ENCODE measurements at places on chromosomes 4 and X.

DNA sequence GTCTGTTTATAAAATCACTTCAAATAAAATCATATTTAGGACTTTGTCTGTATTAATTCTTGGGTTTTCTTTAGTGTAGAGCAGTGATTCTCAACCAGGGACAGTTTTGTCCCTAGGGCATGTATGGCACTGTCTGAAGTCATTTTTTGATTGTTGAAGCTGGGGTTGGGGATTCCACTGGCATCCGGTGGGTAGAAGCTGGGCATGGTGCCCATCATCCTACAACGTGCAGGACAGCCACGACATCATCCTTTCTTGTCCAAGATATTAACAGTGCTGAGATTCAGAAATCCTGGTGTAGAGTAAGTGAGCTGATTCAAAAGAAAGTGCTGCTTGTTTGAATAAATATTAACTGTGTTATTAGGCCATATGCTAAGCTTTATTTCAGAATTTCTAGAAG is 28.6 kb downstream of the DCLK2 start:
- no peak for DNase-seq

- no peak for DNase-seq
Measured at GRCh38 chr4:148923881-148924280, 481.7 kb upstream of the NR3C2 start.

DNA sequence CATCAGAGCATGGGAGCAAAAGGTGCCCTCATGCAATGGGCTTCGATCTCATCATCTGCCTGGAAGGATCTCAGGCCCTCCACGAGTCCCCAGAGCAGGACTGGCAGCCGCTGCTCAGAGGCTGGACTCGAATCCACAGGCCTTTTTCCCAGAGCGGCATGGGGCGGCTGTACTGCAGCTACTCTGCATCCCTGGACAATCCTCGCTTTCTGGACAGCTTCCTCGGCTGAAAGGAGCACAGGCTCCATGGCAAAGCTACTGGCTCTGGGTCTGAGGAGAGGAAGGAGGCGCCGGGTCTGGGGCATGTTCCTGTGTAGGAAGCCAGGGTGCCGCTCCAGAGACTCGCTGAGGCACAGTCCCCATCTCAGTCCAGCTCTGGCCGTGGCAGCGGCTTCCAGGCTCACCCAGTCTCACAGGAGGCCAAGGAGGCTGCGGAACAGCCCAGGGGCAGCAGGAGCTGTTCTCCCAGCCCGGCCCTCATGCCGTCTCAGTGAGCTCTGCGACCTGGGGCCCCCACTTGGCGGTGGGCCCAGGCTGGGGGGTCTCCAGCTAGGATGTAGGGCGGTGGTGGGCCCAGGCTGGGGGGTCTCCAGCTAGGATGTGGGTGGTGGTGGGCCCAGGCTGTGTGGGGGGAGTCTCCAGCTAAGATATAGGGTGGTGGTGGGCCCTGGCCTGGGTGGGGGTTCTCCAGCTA is 2.7 kb upstream of the SPON2 start:
- no peak for DNase-seq

GRCh38 chr4:38468339-38468866 is 195.6 kb upstream of the KLF3 start:
- no peak for DNase-seq

- DNase-seq: no peak
Measured at GRCh38 chr4:86569103-86569870, 24.8 kb upstream of the PTPN13 start.

- no peak for DNase-seq
Measured at GRCh38 chr4:131304686-131305085, 1844.4 kb upstream of the PCDH10 start.

GRCh38 chr4:140812916-140813315 is 56.7 kb upstream of the TBC1D9 start:
- no peak for DNase-seq

DNA sequence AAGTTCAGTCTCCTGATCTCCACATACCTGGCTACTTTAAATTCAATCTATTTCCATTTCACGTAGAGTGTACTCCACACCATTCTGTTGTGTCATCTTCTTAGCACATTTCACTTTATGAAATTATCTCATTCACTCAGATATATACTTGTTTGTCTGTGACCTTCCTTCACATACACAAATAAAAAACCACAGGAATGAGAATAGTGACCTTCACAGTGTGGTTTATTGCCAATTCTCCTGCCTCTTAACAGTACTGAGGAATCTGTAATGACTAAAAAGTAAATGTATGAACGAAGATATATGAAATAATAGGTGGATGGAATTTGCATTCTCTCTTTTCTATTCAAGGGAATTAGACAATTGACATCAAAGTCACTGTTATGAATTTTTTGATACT is 183.9 kb upstream of the PCDH7 start:
- no peak for DNase-seq

DNA sequence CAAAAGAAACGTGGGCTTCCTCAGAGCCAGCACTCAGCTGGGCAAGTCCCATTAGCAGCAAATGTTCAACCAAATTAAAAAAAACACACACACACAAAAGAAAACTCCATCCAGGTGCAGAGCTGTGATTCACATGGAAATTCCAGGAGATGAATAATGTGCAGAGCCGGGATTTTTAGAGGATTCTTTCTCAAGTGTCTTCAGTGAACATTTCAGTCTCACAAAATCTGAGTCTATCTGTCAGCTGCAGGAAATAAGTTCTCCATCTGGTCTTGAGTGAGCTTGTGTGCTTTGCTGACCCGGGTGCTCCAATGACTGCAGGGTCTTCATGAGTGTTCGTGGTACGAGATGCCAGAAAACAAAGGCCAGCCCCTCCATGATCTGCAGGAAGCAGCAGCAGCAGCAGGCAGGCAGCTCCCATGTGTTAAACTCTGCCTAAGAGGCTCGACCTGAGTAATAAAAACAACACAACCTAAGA is 44.3 kb downstream of the RASGEF1B start:
- DNase-seq: no peak

GRCh38 chr4:16194214-16194613 is 32.1 kb downstream of the TAPT1 start:
- no peak for DNase-seq

DNA sequence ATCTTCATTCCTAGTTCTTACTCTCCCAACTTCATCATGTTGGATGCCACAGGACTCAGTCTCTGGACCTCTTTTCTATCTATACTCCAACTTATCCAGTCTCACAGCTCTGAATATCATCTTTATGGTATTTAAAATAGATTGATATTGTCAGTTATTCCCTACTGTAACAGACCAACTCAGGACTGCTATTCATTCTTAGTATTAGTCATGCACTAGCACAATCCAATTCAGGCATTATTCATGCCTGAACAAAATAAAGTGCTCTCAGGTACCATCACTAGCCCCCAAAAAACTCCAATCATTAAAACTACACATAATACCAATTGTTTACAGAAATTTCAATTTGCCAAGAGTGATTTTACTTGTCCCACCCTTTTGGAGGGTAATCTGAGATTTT is 37.7 kb downstream of the FRYL start:
- DNase-seq: no peak

- DNase-seq: no peak
Measured at GRCh38 chrX:112636288-112636687, 43.5 kb downstream of the LHFPL1 start.

DNA sequence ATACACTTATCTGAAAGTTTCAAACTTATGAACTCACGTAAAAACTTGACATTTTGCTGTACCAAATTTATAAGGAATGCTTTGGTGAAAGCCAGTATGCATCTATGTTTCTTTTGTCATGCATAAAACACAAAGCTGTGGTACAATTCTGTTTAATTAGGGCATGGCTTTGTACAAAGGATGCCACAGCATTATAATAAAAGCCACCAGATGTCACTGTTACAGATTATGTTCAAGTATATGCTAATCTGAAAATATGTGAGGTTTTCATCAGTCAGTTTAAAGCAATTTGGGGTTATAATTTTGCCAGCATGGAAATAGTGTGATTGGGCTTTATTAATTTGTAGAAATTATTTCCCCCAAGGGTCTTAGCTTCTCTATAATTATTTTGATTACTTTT is 69.0 kb downstream of the ATOH1 start:
- DNase-seq: peak; percentile 26

DNA sequence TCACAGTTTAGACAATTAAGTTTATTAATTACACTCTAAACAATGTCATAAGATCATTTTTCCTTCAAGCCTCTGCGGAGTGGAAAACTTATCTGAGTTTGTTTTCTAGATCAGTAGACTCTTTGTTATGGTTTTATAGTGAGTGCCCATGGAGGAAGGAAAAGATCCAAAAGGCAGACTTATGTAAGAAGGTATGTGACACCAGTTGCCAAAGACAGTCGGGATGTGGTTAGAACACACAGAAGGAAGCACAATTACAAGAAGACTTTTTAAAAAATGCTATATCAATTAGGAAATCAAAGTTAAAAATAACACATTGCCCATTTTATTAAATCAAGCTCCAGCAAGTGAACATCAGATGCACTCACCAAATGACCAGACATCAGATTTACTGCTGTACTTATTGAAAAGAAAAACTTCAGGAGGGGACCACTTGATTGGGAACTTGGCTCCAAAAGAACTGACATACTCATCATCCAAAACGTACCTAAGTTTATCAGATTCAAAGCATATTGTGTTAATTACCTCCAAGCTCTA is 57.1 kb downstream of the NIPAL1 start:
- DNase-seq: no peak

- no peak for DNase-seq
Measured at GRCh38 chr4:20041839-20042407, 209.8 kb upstream of the SLIT2 start.

DNA sequence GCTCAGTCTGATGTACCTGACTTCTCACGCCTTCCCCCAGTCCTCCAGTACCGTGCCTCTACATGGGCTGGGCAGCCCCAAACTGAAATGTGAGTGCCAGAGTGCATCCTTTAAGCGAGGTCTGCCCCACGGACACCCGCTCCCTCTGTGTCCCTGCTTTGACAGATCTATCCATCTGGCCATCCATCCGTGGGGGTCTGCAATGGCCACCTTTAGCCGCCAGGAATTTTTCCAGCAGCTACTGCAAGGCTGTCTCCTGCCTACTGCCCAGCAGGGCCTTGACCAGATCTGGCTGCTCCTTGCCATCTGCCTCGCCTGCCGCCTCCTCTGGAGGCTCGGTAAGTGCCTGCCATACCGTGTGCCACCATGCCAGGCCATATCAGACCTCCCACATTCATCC is 827 bp downstream of the PORCN start:
- peak; percentile 18 for DNase-seq

DNA sequence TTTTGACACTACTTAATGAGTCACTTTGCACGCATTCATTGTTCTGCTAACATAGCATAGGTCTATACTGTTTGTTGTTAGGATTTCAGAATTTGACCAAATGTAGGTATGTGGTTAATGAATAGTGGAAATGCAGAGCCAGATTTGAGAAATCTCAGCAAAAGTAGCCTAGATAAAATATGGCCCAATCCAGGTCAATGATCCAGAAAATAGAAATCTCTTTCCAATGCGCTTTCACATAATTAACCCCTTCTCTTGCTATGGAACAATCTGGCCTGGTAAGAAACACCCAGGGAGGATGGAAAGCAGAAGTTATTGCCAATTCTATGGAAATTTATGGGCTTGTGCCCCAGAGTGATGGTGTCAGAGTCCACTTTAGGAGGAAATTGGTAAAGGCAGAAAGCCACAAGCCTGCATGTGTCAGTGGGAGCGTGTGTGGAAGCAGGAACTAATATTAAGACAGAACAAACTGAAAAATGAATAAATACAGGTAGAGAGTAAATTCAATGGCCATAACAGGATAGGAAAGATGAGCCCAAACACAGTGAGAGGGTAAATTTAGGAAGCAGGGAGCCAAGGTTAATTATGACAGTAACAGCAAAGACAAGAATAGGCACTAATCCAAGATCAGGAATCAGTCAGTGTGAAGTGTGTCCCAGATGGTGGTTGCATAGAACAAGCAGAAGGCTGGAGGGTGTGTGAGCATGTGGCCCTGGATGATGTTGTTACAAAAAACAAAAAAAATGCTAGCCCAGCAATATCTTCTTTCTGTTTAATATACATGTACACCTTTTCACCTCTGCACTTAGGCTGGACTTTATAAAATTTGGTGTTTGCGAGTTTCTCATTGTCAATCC is 102.9 kb downstream of the SYTL5 start:
- DNase-seq: no peak

DNA sequence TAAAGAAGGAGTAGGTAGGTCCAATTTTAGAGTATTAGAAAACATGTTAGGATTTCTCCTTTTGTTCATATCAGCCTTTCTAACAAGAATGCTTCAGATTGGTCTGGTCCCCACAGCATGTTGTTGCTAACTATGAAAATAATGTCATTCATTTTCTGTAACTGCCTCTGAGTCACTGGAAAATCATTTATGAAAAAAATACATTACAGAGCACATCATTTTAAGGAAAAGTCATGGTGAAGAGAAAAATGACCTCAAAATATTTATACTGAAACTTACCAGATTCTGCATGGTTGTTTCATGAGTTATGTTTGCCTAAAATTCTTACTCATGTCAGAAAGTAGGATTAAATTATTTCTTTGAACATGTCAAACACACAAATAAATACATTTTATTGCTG is 35.2 kb downstream of the DTHD1 start:
- DNase-seq: no peak

DNA sequence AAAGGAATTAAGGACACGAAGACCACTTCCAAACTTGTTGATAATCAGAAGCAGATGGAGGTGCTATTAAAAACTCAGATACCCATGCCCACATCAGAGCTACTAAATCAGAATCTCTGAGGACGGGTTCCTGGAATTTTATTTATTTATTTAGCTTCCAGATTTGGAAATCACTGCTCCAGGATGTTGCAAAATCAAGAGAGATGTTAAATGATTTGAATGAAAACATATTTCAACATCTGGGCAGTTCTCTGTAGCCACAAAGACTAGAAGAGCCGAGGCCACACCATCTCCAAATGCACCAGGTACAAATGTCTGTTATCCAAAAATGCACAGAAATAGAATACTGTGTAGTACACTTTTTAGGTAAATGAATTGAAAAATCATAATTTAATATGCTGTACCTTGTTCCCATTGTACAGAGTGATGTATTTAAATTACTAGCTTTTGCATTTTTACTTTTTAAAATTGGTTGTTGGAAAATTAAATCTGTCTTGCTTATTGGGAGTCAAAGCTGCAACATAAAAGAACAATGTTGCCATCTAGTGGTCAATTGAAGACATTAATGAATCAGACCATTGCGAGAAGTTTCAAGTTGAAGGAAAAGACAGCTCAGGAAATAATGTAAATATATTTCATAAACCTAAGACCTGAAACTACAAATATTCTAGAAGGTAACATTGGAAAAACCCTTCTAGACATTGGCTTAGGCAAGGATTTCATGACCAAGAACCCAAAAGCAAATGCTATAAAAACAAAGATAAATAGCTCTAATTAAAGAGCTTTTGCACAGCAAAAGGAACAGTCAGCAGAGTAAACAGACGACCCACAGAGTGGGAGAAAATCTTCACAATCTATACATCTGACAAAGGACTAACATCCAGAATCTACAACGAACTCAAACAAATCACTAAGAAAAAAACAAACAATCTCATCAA is 151.3 kb upstream of the TTC29 start:
- DNase-seq: peak; percentile 68

- DNase-seq: no peak
Measured at GRCh38 chrX:121570072-121570841, 522.8 kb downstream of the GLUD2 start.

GRCh38 chrX:127558811-127559210 is 493.4 kb downstream of the ACTRT1 start:
- DNase-seq: no peak

Data from cerebellar cortex (tissue), 1 donor.